Activated CD8-positive, alpha-beta memory T cell treated with anti-CD3 and anti-CD28 coated beads for 1 hour (primary cell): ENCODE measurements at places on chromosomes 16 and 17.

GRCh38 chr17:38864636-38865398 is 5.0 kb upstream of the LASP1 start:
- DNase-seq, result no peak

- DNase-seq, result no peak
Observed at GRCh38 chr16:11250786-11251524, 5.0 kb downstream of the SOCS1 start.

DNA sequence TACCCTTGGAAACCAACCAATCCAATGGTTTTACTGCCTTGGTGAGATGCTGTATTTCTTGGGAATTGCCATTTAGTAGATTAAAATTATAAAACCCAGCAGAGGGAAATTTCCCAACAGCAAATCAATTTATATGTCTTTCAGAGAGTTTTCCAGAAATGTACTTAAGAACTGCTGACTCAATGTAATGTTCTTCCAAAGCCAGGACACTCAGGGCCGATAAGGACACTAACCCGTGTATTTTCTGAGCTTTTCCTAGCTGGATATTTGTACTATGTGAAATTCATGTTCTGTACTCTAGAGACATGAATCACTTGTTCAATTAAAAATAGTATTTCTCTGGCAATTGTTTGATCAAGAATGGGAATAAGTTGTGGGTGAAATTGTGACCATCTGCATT is 121.4 kb downstream of the KCNJ2 start:
- no peak for DNase-seq

- DNase-seq, result no peak
Observed at GRCh38 chr17:58538811-58539409, 24.5 kb upstream of the MTMR4 start.

- DNase-seq, result no peak
Observed at GRCh38 chr17:76440751-76441362, 12.1 kb downstream of the UBE2O start.

GRCh38 chr16:66120656-66121055 is 245.8 kb upstream of the CDH5 start:
- DNase-seq, result no peak

GRCh38 chr17:77942112-77942988 is 16.2 kb upstream of the TNRC6C start:
- no peak for DNase-seq

- DNase-seq, result no peak
Observed at GRCh38 chr17:77462090-77462489, 321.3 kb downstream of the SEC14L1 start.

DNA sequence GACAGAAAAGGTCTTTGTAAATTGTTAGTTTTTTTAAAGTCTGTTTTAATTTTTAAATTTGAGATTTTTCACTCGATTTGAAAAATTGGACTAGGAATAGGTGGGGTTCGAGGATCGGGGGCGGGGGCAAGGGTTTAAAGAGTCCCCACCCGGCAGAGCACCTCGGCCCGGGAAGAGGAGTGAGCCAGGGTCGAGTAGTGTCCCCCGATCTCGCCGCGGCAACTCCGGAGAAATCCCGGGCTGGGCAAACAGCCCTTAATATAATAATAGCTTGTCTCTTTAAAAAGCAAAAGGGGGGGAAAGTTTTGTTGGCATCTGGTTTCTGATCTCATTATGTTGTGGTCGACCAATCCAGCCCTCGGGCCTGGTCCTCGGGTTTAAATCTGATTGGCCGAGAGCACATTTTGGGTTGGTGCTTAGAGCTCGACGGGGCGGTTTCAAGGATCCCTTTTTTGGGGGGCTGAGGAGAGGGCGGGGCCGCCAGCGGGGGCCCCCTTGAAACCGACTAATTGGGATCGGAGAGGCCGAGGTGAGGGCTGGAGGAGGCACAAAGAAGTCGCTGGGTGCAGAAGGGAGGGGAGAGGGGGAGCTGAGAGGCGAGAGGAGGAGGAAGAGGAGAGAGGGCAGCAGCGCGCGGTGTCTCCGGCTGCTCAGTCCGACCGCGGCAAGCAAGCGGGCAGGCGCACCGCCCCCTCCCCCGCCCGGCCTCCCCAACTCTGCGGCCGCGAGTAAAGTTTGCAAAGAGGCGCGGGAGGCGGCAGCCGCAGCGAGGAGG is at the start of gene FZD2:
Gene FZD2, plus strand, starts transcription at position 653 of the 775 bp plus-strand sequence. CDS start 205 bp downstream, outside the sequence.
- peak; percentile 21 for DNase-seq

GRCh38 chr17:15957206-15957605 is 12.3 kb downstream of the ADORA2B start:
- no peak for DNase-seq

DNA sequence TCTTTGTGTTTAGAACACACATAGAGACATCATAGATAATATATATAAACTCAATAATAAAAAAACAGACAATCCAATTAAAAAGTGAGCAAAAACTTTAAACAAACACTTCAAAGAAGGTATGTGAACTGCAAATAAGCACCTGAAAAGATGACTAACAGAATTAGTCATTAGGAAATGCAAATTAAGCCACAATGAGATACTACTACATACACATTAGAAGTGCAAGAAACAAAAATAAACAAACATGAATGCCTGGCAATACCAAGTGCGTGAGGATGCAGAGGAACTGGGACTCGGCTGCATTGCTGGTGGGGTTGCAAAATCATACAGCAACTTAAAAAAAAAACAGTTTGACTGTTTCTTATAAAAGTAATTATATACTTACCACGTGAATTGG is 799.0 kb downstream of the KCNJ2 start:
- no peak for DNase-seq

GRCh38 chr17:66704858-66705520 is 129.9 kb upstream of the CACNG5 start:
- DNase-seq, result no peak

GRCh38 chr17:72426321-72426720 is 305.5 kb downstream of the SOX9 start:
- DNase-seq, result no peak

DNA sequence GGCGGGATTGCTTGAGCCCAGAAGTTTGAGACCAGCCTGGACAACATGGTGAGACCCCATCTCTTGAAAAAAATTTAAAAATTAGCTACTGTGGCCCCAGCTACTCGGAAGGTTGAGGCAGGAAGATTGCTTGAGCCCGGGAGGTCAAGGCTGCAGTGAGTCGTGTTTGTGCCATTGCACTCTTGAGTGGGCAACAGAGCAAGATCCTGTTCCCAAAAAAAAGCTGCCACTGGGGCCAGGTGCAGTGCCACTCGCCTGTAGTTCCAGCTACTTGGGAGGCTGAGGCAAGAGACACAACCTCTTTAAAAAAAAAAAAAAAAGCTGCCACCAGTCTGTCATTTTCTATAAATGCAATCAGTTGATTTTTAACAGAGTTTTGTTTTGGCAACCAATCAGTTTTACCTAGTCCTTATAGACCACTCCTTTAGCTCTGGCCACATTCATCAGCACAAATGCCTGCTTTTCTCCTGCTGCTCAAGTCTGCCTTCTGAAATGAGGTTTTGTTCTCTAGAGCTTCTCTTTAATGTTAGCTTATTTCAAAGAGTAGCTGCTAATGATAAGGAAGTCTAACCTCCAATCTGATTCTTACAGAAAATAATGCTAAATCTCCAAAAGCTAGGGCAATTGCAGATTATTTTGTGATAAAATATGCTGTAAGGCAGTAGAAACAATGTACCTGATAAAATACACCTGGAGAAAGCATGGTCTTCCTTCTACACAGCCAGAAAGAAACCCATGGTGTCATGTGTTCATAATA is 64.8 kb downstream of the TUBD1 start:
- no peak for DNase-seq

DNA sequence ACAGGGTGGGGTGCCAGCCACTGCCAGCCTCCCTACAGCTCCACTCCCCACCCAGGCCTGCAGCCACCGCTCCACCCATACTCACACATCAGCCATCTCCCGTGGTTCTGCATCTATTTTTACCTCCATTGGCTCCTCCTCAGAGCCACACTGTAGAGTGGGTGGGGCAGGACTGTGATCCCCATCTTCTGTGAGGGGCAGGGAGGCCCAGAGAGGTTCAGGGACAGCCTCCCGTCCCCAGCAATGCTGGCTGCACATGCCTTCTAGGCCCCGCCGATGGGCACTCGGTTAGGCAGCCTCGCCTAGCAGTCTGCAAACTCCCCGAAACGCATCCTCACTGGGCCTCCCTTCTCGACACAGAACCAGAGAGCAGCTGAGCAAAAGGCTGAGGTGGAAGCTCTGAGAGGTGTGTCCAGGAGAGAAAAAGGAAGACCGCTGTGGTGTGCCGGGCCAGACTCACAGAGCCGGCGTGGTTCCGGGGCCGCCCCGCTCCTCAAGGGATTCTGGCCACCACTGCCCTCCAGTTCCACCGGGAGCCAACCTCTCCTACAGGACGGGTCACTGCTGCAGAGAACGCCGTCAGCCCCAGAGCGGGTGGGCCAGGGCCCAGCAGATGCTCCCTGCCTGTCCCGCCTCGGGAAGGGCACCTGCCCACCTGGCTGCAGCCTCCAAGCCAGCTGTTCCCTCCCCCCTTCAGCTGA is 71.9 kb downstream of the ABR start:
- DNase-seq, result no peak

GRCh38 chr16:88373927-88374492 is 8.7 kb upstream of the ZNF469 start:
- DNase-seq, result no peak

DNA sequence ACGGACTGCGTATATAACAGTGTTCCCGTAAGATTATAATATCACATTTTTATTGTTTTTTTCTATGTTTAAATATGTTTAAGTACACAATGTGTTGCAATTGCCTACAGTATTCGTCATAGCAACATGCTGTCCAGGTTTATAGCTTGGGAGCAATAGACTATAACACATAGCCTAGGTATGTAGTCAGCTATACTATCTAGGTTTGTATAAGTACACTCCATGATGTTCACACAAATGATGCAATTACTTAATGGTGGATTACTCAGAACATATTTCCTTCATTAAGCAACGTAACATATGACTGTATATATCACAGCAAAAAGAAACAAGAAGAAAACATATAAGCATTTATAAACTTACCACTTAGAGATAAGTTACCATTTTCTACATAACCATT is 160.0 kb downstream of the CBLN1 start:
- DNase-seq, result no peak

GRCh38 chr16:79754081-79754480 is 153.5 kb upstream of the MAF start:
- DNase-seq, result no peak

DNA sequence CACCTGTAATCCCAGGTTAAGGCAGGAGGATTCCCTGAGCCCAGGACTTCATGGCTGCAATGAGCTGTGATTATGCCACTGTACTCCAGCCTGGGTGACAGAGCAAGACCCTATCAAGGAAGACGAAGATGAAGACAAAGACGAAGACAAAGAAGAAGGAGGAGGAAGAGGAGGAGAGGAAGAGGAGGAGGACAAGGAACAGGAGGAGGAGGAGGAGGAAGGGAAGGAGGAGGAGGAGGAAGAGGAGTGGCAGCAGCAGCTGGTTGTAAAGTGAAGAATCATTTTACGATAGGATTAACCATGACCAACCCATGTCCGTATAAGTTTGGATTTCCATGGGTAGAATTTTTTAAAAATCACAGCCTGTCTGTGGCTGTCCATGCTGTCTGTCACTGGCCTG is 316.8 kb upstream of the TNRC6C start:
- no peak for DNase-seq

DNA sequence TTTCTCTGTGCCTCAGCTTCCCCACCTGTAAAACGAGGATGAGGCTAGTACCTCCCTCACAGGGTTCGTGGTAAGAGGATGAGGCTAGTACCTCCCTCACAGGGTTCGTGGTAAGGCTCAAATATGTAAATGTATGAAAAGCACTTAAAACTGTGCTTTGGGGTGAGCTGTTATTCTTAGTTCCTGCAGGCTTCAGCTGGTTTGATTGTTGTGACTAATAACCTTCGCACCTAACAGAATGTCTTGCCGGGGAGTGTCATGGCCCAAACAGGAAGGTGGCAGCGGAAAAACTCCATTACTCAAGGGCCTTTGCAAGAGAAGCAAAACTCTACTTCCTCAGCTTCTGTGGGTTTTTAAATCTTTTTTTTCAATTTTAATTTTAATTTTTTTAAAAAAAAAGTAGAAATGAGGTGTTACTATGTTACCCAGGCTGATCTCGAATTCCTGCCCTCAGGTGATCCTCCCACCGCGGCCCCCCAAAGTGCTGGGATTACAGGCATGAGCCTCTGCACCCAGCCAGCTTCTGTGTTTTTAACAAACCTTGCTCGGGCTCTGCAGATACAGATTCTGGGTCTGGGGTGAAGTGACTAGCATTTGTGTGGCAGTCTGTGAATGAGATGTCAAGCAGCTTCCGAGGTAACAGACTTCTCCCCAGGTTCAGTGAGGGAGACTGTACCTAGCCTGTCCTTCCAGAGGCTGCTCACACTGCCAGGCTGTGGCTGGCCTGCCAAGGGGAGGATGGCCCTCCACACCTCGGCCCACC is 103.0 kb downstream of the RAB11FIP4 start:
- DNase-seq, result peak; percentile 30

DNA sequence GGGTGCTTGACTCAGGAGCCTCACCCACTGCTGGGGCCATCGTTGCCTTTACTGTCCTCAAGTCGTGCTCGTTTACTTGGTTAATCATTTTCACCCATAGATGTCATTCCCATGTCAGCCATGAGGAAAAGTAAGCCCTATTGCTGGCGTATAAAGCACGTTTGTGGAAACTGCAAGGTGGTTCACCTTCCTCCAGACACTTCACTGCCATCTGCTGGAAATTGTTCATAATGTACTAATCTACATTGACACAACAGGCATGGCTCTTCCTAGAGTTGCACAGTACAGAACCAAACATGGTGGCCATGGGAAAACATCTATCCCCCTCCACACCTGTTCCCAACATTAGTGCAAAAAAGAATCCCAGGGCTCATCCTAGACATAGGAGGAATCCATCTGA is 116.6 kb downstream of the ZNF18 start:
- no peak for DNase-seq

DNA sequence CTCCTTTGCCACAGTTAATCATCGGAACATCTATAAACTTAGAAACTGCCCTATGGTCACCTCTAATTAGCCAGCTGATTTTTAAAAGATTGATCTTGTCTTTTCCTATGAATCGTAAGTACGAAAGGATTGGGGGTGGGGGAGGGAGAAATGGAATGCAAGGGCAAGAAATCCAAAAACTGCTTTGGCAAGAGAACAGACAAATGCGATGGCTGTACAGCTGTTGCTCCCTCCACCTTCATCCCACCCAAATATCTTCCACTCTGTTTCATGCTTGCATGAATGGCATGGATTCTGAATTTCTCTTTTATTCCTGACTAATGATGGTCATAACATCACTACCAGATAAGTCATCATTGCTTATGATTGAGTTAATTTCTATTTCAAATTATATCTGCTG is 165.7 kb downstream of the STX8 start:
- no peak for DNase-seq

- no peak for DNase-seq
Observed at GRCh38 chr17:37761059-37761458, 16.2 kb upstream of the HNF1B start.

DNA sequence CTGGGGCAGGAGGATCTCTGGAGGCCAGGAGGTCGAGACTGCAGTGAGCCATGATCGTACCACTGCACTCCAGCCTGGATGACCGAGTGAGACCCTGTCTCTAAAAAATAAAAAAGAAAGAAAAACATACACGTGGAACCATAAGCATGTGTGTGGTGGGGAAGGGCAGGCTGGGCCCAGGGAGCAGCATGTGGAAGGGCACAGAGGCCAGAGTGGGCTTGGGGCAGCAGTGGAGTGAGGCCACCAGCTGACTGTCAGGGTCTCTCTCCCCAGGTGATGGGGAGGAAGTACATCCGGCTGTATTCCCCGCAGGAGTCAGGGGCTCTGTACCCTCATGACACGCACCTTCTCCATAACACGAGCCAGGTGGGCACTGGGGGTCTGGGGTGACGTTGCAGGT is 16.8 kb downstream of the KDM8 start:
- DNase-seq, result no peak

GRCh38 chr16:87032554-87032953 is 284.6 kb downstream of the C16orf95 start:
- no peak for DNase-seq
